ENCODE measurements at places on chromosomes 1 and 21.
A peak's percentile ranks its signal among the peaks of the same experiment; 100 is the strongest.

DNA sequence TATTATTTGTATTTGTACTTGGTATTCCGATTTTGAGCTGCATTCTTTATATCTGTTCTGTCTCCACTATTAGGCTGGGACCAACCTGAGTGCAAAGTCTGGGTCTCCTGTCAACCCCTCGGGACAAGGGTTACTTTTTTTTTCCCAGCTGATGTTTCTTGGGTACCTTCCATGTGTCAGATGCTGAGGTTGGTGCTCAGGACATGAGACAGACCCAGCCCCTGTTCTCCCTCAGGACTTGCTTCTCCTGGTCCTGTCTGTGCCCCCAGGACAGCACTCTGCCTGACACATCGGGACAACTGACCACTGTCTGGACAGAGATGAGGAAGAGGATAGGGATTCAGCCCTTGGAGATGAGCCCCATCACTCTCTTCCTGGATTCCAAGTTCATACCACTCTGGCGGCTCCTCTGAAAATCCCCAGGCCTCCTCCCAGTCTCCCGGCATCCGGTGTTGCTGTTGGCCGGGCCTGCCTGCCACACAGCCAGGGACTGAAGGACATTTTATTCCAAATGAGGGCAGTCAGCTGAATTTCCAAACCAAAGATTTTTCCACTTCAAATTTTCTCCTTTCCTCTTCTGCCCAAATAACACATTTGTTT lies 55.6 kb upstream of the FMOD start:
- no peak for DNase-seq

GRCh38 chr1:40689737-40690136 lies 1.8 kb upstream of the NFYC start:
- no peak for DNase-seq

DNA sequence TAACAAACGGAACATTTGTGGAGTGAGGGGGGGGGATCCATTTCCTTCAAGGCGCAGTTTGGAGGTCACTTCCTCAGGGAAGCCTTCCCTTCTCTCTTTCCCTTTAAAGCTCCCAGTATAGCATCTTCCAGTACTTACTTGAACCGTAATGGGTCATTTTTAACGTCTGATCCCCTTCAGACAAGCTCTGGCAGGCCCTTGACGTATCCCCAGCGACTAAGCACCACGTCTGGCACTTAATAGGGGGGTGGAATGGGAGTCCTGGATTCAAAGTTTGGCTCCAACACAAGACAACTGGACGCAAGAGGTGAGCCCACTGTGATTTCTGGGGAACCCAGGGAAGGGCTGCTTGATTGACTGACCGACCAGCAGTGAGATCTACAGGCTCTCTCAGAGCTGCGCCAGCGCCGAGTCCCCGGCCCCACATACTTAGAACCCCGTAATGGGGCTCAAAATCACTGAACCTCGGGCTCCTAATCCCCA lies 441 bp downstream of the YARS1 start:
- peak; percentile 52 for DNase-seq

DNA sequence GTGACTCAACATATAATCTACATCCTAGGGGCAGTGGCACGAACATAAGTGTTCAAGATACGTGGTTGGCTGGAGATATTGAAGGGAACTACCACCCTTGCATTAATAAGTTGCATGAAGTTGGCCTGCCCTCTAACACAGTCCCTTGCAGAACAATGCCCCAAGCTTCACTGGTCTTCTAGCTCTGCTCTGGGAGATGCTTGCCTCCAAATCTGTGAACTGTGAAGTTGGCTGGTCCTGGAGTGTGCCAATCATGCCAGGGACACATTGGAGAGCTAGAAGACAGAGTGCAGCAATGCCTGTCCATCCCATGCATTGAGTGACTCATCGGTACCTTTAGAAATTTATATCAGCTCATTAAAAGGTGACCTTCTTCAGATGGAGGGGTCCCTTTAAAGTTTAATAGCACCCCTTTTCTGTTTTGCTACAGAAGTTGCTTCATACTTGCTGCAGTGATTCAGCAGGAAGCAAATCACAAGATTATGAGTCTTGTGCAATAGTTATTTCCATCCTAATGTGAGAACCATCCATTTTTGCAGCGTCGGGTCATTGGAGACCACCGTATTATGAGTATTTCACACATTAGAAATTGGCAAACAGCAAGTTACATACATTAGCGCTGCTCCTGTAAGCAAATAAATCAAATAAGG lies 55.2 kb upstream of the KAZN start:
- DNase-seq: no peak

DNA sequence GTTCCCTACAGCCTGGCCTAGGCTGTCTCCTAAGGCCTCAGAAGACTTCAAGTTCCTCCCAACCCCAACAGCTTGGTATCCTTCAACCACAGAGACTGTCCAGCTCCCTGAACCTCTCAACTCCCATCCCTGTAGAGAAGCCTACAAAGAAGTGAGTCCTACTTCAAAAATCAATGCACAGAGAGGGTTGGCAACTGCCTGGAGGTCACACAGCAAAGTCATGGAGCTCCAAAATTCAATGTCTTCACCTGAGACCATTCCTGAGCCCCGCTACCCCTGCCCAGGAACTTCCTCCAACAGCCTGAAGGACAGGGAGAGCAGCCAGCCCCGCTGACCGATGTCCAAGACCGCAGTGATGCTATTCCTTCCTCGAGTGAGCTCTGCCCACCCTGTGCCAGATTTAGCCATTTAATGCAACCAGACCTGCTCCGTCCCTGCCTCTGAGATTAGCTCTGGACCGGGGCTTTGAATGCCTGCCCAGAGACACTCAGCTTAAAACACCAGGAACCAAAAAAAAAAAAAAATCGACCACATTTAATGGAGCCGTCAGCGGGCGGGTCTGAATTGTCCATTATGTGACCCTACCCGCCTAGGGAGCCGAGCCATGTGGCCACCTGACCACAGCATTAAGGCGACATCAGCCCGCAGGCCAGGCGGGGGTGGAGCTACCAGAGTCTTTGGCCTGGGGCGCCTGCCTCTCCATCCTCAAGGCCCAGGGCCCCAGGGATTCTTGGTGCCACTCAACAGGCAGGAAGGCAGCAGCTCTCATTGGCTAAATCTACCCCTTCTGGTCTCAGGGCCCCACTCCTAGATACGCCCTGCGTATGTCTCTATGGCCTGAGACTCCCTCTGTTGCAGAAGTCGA lies 148.6 kb downstream of the SYF2 start:
- DNase-seq: no peak

- no peak for DNase-seq
These were observed 13.1 kb upstream of the DUSP12 start for GRCh38 chr1:161736335-161736969.

- peak; percentile 18 for DNase-seq
These were observed 26.2 kb downstream of the DMAP1 start for GRCh38 chr1:44239331-44239960.

GRCh38 chr1:109386054-109386717 lies 11.5 kb downstream of the SORT1 start:
- no peak for DNase-seq

- DNase-seq: no peak
These were observed 176.3 kb downstream of the AJAP1 start for GRCh38 chr1:4830707-4831106.

GRCh38 chr21:29104239-29104708 lies 26.2 kb upstream of the MAP3K7CL start:
- no peak for DNase-seq

GRCh38 chr1:3943806-3944577 lies 43.9 kb upstream of the C1orf174 start:
- no peak for DNase-seq

GRCh38 chr21:15063081-15063813 lies 1.6 kb downstream of the NRIP1 start:
- peak; percentile 38 for DNase-seq

DNA sequence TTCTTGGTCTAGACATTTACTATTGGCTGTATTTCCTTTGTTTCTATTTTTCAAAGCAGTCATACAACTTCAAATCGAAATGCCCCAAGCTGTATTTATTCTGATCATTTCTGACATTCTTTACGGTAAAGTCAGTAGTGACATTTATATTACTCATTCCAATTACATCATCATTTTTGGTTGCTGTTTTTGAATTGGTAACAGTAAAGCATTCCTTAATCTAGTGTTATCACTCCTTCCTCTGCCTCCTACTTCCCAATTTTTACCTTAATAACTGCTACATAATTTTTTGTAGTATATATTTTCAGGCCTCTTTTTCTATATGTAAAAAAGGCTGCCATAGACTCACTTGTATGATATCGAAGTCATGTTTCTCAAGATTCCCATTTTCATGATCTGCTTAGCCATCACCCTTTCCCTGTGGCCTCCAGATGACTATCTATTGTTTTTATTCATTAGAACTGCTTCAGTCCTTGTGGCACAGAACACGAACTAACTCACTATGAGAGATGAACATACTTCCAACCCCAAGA lies 167.2 kb downstream of the RUNX1 start:
- DNase-seq: no peak

- no peak for DNase-seq
These were observed 291.1 kb downstream of the PTPRU start for GRCh38 chr1:29527314-29528004.

GRCh38 chr1:222390181-222390580 lies 157.7 kb downstream of the HHIPL2 start:
- DNase-seq: no peak

GRCh38 chr1:1462318-1462966 lies 9.1 kb upstream of the ATAD3B start:
- no peak for DNase-seq

- no peak for DNase-seq
These were observed 36.3 kb upstream of the PCBP3 start for GRCh38 chr21:45607021-45607908.

DNA sequence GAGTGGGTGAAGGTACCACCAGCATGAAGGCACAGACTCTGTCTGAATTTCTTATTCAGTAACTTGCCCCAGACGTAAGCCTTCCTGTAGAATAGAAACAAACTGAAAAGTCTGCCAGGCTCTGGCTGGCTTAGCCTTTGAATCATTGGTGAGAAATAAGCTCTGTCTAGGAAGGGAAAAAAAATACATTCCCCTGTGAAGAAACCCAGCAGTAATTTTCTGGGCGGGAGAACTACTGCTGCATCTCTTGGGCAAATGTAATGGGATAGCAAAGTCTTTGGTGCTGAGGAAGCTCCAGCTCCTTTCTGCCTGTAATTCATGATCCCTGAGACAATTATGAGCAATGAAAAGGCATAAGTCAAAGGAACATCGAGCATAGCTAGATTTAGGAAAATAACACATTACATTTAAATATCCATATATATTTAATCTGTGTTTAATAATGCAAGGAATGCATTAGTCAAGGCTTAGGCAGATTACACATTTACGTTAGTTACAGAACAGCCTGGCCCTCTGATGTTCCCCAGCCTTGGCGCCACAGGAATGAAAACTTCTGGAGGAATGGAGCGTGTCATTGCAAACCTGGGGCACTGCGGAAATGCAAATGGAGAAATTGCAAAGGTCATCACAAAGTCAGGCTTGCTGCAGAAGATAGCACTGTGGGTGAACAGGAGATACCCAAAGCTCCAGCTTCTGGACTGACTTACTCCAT lies 216.3 kb upstream of the CAMK1G start:
- no peak for DNase-seq

DNA sequence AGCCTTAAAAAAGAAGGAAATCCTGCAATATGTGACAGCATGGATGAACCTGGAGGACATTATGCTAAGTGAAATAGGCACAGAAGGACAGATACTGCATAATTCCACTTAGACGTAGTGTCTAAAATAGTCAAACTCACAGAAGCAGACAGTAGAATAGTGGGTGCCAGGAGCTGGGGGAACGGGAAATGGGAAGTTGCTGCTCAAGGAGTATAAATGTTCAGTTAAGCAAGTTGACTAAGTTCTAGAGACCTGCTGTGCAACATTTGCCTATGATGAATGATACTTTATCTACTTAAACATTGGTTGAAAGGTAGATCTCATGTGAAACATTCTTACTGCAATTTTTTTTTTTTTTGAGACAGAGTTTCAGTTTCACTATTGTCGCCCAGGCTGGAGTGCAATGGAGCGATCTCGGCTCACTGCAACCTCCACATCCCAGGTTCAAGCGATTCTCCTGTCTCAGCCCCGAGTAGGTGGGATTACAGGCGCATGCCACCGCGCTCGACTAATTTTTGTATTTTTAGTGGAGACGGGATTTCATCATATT lies 197.8 kb downstream of the HIVEP3 start:
- DNase-seq: no peak

GRCh38 chr1:12486401-12487005 lies 131.5 kb downstream of the DHRS3 start:
- no peak for DNase-seq

GRCh38 chr1:60228041-60228491 lies 154.5 kb upstream of the C1orf87 start:
- no peak for DNase-seq

Measured in hematopoietic multipotent progenitor cell treated with erythropoietin and hydrocortisone succinate and interleukin-3 and kit ligand, for 8 days (in vitro differentiated cells).